ENCODE measurements at places on chromosomes 13 and 19.

DNA sequence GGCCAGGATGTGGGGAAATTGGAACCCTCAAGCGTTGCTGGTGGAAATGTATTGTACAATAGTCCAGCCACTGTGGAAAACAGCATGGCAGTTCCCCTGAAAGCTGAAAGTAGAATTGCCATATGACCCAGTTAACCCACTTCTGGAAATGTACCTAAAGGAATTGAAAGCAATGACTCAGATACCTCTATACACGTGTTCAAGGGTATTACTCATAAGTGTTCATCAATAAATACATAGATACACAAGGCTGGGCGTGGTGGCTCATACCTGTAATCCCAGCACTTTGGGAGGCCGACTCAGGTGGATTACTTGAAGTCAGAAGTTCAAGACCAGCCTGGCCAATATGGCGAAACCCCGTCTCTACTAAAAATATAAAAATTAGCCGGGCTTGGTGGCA lies 71.9 kb upstream of the IRS2 start:
- no peak for DNase-seq

DNA sequence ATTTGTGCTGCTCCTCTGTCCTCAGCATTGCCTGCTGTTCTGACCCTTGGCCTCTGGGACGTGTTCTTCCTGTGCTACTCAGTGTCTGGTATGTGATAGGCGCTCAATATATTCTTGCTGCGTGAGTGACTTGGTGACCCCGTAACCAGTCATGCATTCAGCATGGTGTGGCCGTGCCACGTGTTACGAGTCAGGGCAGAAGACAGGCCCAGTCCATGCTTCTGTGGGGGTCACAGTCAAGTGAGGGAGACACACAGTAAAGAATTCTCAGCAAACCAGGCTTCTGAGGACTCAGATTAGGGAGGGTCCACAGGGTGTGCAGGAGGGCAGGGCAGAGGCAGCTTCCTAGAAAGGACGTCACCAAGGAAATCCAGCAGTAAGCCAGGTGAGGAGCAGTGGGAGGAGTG lies 7.9 kb downstream of the PPP1R37 start:
- DNase-seq: no peak

- DNase-seq: peak; percentile 28
These were observed at the start of gene NCR1 for GRCh38 chr19:54905803-54906511. TSS of gene NCR1 (plus strand) at chr19:54906148. CDS start at chr19:54906188, 40 bp downstream.

- DNase-seq: peak; percentile 51
These were observed 746.6 kb downstream of the UQCRFS1 start for GRCh38 chr19:28466107-28467045.

GRCh38 chr13:75806117-75806516 lies 170.0 kb downstream of the LMO7 start:
- DNase-seq: no peak

- no peak for DNase-seq
These were observed 3.3 kb upstream of the IGFL2 start for GRCh38 chr19:46144756-46145155.

DNA sequence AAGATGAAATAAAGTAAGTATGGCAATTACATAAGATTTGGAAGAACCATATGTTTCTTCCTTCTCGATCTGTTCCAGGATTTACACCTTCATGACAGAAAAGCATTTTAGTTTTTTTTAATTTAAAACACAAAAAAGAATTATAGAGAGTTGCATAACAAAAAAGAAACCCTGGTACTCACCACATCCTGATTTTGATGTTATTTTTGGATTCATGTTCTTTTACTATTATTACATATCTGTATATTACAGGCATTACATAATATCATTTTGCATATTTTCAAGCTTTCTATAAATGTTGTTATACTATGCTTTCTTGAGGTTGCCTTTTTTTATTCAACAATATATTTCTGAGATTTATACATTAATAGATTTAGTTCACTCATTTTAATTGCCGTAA lies 6.7 kb upstream of the KATNAL1 start:
- DNase-seq: no peak

- no peak for DNase-seq
These were observed 7.3 kb downstream of the RPS16 start for GRCh38 chr19:39428283-39429112.

GRCh38 chr19:37127999-37128820 lies 44.3 kb downstream of the ZNF585A start:
- DNase-seq: no peak

All from CD4-positive, alpha-beta T cell treated with Interleukin-12 subunit alpha and Interleukin-12 subunit beta, for 1 hour (primary cell).